IMR-90 (cell line): ENCODE measurements at places on chromosomes 2 and 18. TPM values are rescaled to one million over a fixed set of nuclear protein-coding genes. Genes with fewer than 3 reads are reported as not detected.

DNA sequence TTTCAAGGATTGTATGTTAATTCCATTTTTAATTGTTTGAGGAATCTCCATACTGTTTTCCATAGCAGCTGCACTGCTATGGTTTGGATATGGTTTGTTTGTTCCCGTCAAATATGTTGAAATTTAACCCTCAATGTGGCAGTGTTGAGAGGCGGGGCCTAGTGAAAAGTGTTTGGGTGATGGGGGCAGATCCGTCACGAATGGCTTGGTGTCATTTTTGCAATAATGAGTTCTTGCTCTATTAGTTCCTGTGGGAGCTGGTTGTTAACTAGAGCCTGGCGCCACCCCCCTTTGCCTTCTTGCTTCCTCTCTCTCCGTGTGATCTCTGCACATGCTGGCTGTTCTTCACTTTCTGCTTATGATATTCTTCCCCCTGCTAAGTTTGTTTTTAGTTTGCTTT, 71.4 kb upstream of the LDLRAD4 start:
- H3K27ac ChIP-seq, result no peak overlapping the region
- DNase-seq, result no peak
- no peaks in the 10 kb centered on the region for H3K4me1 ChIP-seq
- 0 out of 2 replicates have a peak, but pooled peaks cover 1% of the 10 kb centered on the region for H3K27me3 ChIP-seq

- peaks cover 3% of the 10 kb centered on the region; the same call in 1 of the 2 replicates for H3K4me1 ChIP-seq
- no peak overlapping the region for H3K4me3 ChIP-seq
- no peak overlapping the region for H3K27ac ChIP-seq
- no peak for DNase-seq
- no peaks in the 10 kb centered on the region for H3K36me3 ChIP-seq
- peaks cover 60% of the 10 kb centered on the region for H3K27me3 ChIP-seq
These were observed 22.0 kb upstream of the INHBB start for GRCh38 chr2:120323807-120324399.

DNA sequence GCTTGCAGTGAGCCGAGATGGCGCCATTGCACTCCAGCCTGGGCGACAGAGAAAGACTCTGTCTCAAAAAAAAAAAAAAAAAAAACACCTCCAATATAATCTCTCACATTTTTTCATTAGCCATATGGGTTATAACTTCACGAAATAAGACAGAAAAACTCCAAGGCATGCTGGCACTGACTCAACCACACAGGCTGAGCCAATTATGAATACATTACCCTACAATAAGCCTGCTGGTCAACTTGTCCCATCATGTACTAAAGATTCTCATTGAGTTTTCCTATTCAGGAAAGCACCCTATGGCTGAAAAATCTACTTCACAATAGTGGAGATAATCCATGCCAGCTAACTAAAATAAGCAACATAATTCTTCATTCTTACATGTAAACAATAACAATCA, 12.8 kb upstream of the MAP3K20 start:
- H3K4me1 ChIP-seq, result peaks cover 8% of the 10 kb centered on the region
- no peak overlapping the region for H3K4me3 ChIP-seq
- H3K36me3 ChIP-seq, result no peaks in the 10 kb centered on the region
- DNase-seq, result peak; percentile 33
- no peak overlapping the region for H3K27ac ChIP-seq

GRCh38 chr2:135851858-135852257, 14.9 kb upstream of the LCT start:
- H3K4me1 ChIP-seq, result no peaks in the 10 kb centered on the region; the same call in 1 of the 2 replicates
- no peak overlapping the region for H3K27ac ChIP-seq
- H3K36me3 ChIP-seq, result peaks cover 9% of the 10 kb centered on the region

The KIAA2012 gene
- under 0.01 TPM in 2 replicates for total RNA-seq

The CETN1 gene
- not detected in 2 replicates for total RNA-seq

The TMEM17 gene
- total RNA-seq, result 1.3 and 2.2 TPM in 2 replicates
